ENCODE measurements at places on chromosomes 4 and X. TPM values are rescaled to one million over a fixed set of nuclear protein-coding genes. Genes with fewer than 3 reads are reported as not detected.

The CCNQ gene
- 26.1 TPM for total RNA-seq

The CCDC149 gene
- total RNA-seq: 0.14 TPM

The IL2RG gene
- 379 TPM for total RNA-seq

The GLRA2 gene
- not detected for total RNA-seq

DNA sequence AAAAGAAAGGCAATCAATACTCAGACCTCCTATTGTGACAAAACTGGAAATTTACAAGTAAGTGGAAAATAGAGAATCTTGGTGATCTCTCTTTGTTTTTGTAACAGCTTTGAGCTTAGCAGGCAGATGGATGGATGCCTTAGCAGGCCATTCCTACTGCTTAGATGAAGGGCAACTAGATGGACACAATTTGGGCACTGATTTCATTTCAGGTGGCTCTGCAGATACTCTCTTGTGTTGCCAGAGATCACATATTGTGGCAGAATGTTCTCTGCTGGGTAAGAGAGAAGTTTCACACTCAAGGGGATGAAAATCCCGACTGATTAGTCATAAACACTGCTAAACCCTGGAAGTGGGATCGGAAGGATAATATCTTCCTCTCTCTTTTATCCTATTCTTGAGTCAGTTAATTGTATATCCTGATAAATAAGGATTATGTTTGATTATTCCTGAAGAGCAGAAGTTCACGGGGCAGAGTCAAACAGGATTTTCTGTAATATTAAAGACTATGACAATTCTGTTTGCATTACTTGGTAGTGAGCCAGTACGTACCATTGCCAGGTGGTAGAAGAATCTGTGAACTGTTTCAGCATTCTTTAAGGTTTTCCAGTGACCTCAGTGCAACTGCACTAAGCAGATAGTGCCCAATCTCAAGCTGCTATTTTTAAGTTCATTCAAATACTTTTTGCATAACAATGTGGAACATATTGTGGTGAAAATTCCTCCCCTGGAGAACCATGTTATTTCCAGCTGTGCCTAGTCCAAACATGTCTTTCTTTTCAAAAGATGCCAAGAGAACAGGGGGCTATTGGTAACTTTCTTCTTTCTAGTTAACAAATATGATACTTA, 974.3 kb downstream of the FSTL5 start:
- no peak for DNase-seq
- H3K27me3 ChIP-seq: no peaks in the 10 kb centered on the region
- H3K27ac ChIP-seq: no peak overlapping the region
- no peak overlapping the region for H3K4me3 ChIP-seq
- no peaks in the 10 kb centered on the region for H3K36me3 ChIP-seq

DNA sequence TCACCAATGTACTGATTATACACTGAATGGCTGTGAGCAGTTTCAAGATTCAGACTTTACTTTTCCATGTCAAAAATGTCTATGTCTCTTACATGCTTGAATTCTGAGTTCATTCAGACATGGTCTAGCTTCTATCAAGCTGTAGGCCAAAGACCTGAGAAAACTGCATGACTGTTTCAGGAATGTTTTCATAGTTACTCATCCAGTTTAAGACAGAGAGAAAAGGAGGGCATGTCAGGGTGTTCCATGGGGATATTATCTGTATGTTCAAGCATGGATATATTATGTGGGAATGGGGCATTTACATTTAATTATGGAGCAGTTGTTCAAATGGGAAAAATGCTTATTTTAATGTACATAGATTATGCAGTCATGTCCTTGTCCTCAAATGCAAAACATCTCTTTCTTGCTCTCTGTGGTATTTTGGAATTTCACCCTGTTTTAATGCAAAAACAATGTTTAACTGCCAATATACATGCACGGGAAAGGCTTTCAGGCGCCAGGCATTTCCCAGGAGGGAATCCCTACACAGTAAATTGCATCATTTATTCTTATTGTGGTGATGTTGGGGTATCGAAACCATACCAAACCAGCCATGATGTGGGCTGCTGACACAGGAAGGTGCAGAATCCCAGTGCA, 429.1 kb upstream of the INTU start:
- no peaks in the 10 kb centered on the region for H3K27me3 ChIP-seq
- H3K27ac ChIP-seq: no peak overlapping the region
- no peaks in the 10 kb centered on the region for H3K4me1 ChIP-seq
- no peak overlapping the region for H3K4me3 ChIP-seq
- DNase-seq: no peak

DNA sequence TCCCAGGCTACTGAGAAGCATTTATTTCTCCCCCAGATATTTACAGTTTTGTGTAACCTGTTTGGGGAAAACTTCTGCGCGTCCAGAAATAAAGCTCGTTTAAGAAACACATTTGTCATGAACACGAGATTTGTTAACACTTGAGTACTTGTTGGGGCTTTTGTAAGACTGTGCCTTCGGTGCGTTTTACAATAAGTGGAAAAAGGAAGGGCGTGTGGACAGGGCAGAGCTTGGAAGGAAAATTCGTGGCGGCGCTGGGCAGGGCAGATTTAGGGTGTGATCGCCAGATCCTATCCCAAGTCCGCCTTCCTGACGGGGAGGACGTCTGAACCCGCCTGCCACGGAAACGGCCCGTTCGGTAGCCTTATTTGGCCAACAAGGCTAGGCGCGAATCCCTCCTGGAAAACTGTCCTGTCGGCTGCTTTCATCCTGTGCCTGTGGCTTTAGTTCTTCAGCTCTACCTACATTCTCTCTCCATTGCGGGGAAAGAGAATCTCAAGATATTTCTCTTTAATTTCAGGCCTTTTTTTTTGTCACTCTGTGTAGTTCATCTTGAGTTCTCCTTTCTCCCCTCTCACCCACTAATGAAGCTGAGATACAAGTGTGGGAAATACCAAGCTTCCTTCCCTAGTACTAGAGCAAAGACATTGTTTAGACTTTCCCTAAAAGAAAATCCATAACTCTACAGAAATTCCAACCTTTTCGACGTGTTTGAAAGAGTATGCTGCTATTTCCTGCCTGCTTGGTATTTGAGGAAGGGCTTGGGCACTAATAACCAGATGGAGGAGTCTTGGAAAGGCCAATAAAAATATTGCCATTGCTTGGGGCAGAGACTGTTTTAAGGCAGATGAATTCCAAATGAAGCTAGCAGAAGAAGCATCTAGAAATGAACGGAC, 982 bp downstream of the PDLIM5 start:
- H3K27ac ChIP-seq: peak overlapping the region; percentile 66
- H3K36me3 ChIP-seq: no peaks in the 10 kb centered on the region
- peak overlapping the region; percentile 86 for H3K4me3 ChIP-seq
- DNase-seq: no peak
- peaks cover 17% of the 10 kb centered on the region for H3K4me1 ChIP-seq

- no peak overlapping the region for H3K27ac ChIP-seq
- no peaks in the 10 kb centered on the region for H3K36me3 ChIP-seq
- H3K27me3 ChIP-seq: no peaks in the 10 kb centered on the region
- H3K4me1 ChIP-seq: no peaks in the 10 kb centered on the region
These were observed 116.8 kb upstream of the NKX1-1 start for GRCh38 chr4:1523033-1523432.

GRCh38 chr4:153486281-153487151, 20.4 kb downstream of the TMEM131L start:
- peak overlapping the region; percentile 88 for H3K27ac ChIP-seq
- no peaks in the 10 kb centered on the region for H3K27me3 ChIP-seq
- no peak overlapping the region for H3K4me3 ChIP-seq

GRCh38 chrX:34341814-34342213, 209.7 kb upstream of the FAM47A start:
- no peaks in the 10 kb centered on the region for H3K27me3 ChIP-seq
- DNase-seq: no peak

- no peak overlapping the region for H3K27ac ChIP-seq
- H3K36me3 ChIP-seq: no peaks in the 10 kb centered on the region
- no peaks in the 10 kb centered on the region for H3K27me3 ChIP-seq
These were observed 13.2 kb upstream of the C1QTNF7 start for GRCh38 chr4:15414551-15415091.
